ENCODE measurements at places on chromosomes 3 and 15.

DNA sequence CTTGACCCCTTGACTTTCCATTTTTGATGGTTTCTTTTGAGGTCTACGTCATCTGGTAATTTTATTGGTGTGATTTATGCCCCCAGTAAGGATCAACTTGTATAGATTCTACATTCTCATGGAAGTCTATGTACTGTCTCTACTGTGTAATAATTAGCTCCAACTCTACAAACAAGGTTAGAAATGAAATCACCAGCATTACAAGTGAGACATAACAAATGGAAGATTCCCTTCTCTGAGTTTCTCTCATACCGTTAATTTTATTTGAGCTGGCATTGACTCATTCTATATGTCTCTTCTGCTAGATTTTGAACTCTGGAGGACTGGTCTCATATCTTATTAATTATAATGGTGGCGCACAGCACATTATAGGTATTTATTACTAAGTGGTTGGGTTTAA, 138.9 kb downstream of the LPP start:
- DNase-seq: no peak

- peak; percentile 3 for DNase-seq
Observed at GRCh38 chr15:59622289-59622688, 10.7 kb downstream of the GCNT3 start.

GRCh38 chr3:194756791-194757325, 71.2 kb downstream of the FAM43A start:
- no peak for DNase-seq

- DNase-seq: no peak
Observed at GRCh38 chr3:6736836-6737629, 123.9 kb upstream of the GRM7 start.

GRCh38 chr3:98359993-98360675, 6.5 kb downstream of the OR5K4 start:
- no peak for DNase-seq

Data from GM04504 (cell line).